ENCODE measurements at places on chromosomes 13 and 19.

GRCh38 chr13:76016799-76017400, 380.8 kb downstream of the LMO7 start:
- DNase-seq, result no peak

DNA sequence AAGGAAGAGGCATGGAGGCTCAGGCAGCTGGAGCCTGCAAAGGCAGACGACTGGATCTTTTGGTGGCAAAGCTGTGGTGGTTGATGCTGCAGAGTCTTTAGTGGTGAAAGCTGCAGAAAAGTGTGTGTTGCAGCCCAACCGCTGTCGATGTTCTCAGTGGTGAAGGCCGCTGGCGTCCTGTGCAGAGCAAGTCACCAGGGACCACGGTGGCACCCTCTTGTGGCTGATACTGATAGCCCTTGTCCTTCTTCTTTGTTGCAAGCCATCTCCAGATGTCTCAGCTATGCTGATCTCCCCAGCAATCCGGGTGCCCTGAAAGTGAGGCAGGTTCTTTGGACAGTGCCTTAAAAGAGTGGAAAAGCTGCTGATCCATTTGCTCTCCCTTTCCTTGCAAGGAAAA, 610.9 kb upstream of the PCDH9 start:
- no peak for DNase-seq

DNA sequence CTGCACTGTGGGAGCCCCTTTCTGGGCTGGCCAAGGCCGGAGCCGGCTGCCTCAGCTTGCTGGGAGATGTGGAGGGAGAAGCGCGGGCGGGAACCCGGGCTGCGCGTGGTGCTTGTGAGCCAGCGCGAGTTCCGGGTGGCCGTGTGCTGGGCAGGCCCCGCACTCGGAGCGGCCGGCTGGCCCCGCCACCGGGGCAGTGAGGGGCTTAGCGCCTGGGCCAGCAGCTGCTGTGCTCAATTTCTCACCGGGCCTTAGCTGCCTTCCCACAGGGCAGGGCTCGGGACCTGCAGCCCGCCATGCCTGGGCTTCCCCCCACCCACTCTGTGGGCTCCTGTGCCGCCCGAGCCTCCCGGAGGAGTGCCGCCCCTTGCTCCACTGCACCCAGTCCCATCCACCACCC, 669.1 kb downstream of the PCDH9 start:
- no peak for DNase-seq

- no peak for DNase-seq
These were observed 960.0 kb upstream of the PCDH20 start for GRCh38 chr13:62375653-62376052.

DNA sequence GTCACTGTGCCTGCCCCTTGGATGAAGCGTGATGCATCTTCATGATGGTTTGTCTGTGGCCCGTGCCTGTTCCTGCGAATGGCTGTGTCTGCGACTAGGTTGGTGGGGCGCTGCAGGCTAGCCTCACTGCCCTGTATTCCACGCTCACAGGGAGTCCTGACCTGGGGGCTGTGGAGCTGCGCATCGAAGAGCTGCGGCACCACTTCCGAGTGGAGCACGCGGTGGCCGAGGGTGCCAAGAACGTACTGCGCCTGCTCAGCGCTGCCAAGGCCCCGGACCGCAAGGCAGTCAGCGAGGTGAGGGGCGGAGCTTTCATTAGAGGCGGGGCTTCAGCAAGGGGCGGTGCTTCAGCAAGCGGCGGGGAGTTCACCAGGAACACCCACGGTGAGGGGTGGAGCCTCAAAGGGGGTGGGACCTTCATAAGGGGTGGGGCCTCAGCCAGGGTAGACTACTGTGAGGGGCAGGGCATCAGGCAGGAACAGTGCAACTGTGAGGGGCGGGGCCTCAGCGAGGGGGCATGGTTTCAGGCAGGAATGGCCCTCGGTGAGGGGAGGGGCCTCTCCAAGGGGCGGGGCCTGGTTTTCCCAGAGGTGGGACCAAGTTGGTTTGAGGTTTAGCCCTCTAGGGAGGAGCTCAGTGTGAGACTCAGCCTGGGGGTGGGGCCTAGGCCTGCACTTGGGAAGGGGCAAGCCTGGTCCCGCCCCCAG, 17.2 kb downstream of the PKN1 start:
- peak; percentile 78 for DNase-seq

- no peak for DNase-seq
These were observed 16.2 kb downstream of the NUMBL start for GRCh38 chr19:40674291-40674690.

- DNase-seq, result no peak
These were observed 22.6 kb upstream of the CDC16 start for GRCh38 chr13:114212158-114212495.

- DNase-seq, result peak; percentile 46
These were observed 130.3 kb upstream of the LSM14A start for GRCh38 chr19:34041925-34042521.

GRCh38 chr13:44678197-44678596, 102.1 kb upstream of the TSC22D1 start:
- no peak for DNase-seq

- no peak for DNase-seq
These were observed 330.1 kb downstream of the DLEU7 start for GRCh38 chr13:50513300-50513877.

GRCh38 chr13:64327505-64328194, 2902.5 kb downstream of the PCDH9 start:
- no peak for DNase-seq

DNA sequence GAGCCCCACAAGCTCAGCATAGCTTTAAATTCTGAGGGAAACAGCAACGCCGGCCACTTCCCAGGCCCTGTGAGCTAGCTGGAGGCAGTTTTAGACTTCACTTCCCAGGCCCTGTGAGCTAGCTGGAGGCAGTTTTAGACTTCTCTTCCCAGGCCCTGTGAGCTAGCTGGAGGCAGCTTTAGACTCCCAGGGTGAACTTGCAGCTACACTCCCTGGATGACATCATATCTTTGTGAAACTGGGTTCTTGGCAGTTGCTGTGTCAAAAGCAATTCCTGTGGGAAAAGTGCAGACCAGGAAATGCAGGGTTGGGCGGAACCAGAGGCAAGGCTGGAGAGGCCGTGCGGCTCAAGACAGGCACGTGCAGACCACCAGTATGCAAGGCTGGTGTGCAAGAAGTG, 12.7 kb downstream of the SOX1 start:
- no peak for DNase-seq

DNA sequence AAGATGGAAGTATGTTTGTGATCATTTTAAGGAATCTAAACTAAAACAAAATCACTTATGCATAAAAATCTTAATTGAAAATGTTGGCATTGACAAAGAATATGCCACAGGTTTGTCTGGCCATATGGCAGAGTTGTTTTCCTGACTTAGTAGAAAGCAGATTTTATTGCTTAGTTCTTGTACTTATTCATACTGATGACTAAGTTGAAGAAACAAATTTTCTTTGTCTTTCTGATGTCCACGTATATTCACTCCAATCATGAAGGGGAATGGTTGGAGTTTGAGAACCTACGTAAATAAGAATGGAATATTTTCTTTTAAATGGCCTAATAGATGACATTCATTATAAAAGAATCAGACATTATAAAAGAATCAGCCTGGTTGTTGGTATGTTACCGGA, 8.0 kb upstream of the GPC6 start:
- no peak for DNase-seq

- DNase-seq, result no peak
These were observed 675.3 kb upstream of the SGCG start for GRCh38 chr13:22505489-22505888.

DNA sequence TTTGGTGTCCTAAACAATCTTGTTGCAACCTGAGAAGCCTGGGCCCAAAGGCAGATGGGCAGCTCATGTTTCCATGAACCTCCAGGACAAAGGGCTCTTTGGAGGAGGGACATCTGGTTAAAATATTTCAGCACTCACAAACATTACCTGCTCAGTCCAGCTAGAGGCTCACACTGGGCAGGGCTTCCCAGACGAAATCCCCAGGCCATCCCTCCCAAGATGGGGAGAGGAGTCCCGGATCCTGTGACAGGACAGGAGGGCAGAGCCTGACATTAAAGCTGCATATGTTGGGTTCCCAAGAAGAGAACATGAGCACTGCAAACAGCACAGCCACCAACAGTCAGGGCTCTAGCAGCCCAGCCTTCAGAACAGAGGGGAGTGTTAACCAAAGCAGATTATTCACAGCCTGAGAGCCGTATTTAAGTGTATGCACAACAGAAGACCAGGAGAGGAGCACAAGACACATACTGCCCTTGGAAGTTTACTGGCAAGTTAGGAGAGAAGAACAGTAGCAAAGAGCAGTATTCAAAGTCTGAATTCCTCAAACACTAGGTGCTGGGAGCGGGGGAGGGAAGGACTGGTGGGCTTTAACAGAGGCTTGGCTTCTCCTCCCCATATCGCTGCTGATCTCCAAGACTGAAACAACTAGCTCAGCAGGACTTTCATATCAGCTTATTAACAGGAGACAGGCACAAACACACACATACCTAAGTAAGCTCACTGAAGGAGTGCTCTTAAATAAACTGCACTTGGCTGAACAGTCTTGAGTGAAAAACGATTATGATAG, 12.3 kb downstream of the ATP7B start:
- no peak for DNase-seq

- DNase-seq, result no peak
These were observed 799.3 kb upstream of the ARGLU1 start for GRCh38 chr13:107367258-107367657.

GRCh38 chr19:6358003-6358402, 3.3 kb upstream of the CLPP start:
- no peak for DNase-seq

GRCh38 chr13:97284558-97284957, 62.4 kb downstream of the MBNL2 start:
- DNase-seq, result no peak

DNA sequence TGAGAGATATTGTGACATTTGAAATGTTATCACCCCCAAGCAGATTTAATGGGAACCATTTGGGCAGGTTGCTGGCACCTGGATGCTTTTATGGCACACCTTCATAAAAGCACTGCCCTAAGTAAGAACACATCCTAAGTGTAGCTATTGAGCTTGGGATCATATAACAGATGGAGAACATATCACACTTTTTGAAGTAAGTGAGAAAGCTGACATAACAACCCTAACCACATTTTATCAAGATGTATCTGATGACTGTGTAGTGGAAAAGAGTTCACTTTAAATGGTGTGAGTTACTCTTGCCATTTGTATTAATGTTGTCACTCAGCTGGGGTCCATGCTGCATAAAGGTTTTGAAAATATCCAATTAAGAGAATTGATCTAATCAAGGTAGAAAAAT, 287.9 kb downstream of the DCLK1 start:
- no peak for DNase-seq

DNA sequence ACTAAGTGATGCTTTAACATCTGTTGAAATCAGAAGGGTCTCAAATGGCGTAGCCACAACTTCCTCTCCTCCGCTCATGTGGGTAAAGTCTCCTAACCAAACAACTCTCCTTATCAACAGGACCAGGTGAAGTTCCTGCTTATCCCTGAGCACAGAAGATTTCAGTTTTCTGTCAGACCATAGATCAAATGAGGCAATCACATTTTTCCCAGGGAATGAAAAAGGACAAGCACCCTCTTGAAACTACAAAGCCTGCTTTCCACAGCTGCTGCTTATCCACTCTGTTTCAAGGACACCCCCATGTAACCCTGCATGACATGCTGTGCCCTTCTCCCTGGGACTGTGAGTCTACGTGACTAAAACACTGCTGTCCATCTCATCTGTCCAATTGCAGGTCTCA, 788.3 kb upstream of the SLITRK5 start:
- no peak for DNase-seq

GRCh38 chr13:73337532-73337931, 278.7 kb downstream of the KLF5 start:
- DNase-seq, result no peak

DNA sequence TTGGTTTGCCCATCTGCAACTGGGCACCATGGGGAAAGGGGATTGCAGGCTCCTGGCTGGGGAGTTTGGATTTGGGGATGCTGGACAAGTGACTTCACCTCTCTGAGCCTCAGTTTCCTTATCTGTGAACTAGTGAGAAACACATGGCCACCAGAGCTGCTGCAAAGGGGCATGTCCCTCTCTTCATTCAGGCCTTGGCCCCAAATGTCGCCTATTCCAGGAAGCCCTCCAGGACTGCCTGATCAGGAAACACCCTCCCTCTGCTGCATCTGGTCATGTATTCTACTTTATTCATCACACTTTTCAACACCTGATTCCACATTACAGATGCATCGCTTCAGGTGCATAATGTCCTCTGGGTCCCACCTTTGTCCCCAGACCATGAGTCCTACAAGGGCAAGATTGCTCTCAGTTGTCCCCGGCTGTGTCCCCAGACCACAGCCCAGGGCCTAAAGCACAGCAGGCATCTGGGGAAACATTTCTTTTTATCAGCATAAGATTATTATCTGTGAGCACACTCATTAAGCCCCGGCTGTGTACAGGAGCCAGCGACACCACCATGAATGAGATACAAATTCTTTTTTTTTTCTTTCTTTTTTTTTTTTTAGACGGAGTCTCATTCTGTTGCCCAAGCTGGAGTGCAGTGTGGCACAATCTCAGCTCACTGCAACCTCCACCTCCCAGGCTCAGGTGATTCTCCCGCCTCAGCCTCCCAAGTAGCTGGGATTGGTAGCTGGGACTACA, 37.5 kb downstream of the ARRDC2 start:
- no peak for DNase-seq

GRCh38 chr19:30395283-30395682, 23.1 kb downstream of the ZNF536 start:
- no peak for DNase-seq

- DNase-seq, result no peak
These were observed 391.6 kb downstream of the PCDH20 start for GRCh38 chr13:61024046-61024445.

DNA sequence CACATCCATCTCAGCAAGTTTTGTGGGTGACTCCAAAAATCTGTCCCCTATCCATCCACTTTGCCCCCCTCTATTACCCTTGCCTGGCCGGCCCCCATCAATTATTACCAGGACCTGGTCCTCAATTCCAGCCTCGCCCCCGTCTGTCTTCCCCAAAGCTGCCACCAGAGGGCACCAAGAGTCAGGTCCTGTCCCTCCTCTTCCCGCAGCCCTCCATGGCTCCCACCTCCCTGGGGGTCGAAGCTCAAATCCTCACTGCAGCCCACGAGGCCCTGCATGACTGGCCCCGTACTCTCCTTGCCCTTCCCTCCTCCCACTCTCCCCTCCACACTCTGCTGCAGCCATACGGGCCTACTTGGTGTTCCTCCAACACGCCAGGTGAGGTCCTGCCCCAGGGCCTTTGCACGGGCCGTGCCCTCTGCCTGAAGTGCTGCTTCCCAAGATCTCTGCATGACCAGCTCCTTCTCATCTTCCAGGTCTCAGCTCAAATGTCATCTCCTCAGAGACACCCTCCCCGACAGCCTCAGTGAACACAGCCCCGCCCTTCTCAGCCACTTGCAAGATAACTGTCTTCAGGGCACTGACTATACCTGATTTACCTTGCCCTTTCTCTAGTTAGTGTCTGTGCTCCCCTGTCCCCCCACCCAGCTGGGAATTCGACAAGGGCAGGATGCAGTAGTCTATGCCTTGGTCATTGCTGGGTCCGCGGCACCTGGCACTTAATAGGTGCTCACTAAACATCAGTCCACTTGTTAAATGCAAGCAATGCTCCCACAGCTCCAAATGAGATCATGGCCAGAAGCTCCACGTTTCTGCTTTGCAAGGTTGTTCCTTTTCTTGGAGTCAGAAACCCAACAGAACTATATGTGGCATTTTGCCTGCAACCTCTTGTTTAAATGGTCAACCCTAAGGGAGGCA, 16.8 kb upstream of the SEMA6B start:
- peak; percentile 52 for DNase-seq

GRCh38 chr13:74442751-74443150, 308.5 kb upstream of the KLF12 start:
- no peak for DNase-seq
